ENCODE measurements at places on chromosomes 12 and 14.

GRCh38 chr12:79260923-79261322 lies 396.3 kb downstream of the SYT1 start:
- DNase-seq, result no peak

- no peak for DNase-seq
These were observed 86.0 kb upstream of the ATF1 start for GRCh38 chr12:50677858-50678257.

GRCh38 chr14:29459969-29460560 lies 467.6 kb downstream of the PRKD1 start:
- no peak for DNase-seq

DNA sequence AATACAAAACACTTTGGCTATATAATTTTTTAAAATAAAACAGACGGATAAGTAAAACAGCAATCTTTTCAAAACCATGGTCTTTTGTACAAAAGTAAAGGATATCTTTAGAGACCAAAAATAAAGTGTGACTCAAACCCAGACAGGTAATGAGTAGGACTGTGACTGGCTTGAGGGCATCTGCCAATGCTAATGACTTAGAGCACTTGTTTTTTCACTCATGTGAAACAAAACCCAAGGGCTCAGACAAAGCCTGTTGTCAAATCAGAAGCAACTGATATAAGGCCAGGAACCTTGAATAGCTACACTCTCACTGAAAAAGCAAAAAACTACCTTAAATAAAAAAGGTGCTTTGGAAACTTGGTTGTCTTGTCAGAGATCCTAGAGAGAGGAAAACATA lies 357.4 kb downstream of the TMEM117 start:
- DNase-seq, result no peak

DNA sequence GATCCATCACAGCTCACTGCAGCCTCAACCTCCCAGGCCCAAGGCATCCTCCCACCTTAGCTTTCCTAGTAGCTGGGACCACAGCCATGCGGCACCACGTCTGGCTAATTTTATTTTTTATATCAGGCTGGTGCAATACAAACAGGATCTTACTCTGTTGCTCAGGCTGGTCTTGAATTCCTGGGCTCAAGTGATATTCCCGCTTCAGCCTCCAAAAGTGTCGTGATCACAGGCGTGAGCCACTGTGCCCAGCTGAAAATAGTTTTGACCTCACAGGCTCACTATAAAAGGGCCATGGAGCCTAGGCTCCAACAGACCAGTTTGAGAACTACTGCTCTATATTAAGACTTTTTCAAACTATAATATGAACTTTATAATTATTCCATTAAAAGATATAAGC lies 37.3 kb downstream of the SNX6 start:
- no peak for DNase-seq

- DNase-seq, result no peak
These were observed 274.8 kb downstream of the DPF3 start for GRCh38 chr14:72619111-72619571.

DNA sequence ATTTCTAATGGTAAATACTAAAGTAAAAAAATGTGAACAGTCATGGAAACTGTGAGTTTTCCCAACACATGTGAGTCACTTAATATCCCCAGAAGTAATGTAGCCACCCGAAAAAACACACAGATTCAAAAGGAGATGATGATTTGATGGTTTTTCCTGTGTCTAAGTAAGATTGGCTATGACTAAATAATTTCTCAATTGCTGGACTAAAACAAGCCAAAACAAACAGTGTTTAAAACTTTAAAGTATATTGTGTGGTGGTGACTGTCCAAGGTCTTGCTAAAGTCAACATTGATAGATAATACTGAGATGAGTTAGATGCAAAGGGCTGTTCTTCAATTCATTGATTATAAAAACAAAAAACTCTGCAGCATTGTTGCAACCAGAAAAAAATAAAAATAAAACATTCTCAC lies 89.6 kb upstream of the SOX5 start:
- no peak for DNase-seq

- no peak for DNase-seq
These were observed 29.9 kb downstream of the TSPAN19 start for GRCh38 chr12:85006206-85006605.

- peak; percentile 25 for DNase-seq
These were observed 18.1 kb downstream of the ARPC3 start for GRCh38 chr12:110431957-110432587.

- no peak for DNase-seq
These were observed 3.6 kb upstream of the LGALS3 start for GRCh38 chr14:55125403-55125802.

DNA sequence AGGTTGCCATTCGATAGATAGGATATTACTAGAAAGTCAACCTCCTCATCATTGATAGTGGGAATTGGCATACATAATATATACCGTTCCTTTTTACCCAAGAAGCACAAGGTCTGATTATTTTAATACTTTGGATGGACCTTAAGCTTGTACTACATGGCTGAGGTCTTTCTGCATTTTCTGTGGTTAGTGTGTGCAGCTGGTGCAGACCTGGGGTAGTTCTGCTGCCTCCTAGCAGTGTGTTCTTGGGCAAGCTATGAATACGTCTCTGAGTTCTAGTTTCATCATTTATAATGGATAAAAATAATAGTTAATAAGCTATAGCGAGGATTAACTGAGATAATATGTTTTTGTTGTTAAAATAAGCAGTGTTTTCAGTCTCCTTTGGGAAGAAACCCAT lies 2.2 kb downstream of the ZDHHC17 start:
- DNase-seq, result no peak

GRCh38 chr12:56014205-56014604 lies 6.6 kb upstream of the IKZF4 start:
- DNase-seq, result no peak

- DNase-seq, result no peak
These were observed at the start of gene FLRT2 for GRCh38 chr14:85529803-85530574. Gene FLRT2, plus strand, starts transcription at chr14:85530144. Its CDS starts 91,371 bp downstream, at chr14:85621515.

DNA sequence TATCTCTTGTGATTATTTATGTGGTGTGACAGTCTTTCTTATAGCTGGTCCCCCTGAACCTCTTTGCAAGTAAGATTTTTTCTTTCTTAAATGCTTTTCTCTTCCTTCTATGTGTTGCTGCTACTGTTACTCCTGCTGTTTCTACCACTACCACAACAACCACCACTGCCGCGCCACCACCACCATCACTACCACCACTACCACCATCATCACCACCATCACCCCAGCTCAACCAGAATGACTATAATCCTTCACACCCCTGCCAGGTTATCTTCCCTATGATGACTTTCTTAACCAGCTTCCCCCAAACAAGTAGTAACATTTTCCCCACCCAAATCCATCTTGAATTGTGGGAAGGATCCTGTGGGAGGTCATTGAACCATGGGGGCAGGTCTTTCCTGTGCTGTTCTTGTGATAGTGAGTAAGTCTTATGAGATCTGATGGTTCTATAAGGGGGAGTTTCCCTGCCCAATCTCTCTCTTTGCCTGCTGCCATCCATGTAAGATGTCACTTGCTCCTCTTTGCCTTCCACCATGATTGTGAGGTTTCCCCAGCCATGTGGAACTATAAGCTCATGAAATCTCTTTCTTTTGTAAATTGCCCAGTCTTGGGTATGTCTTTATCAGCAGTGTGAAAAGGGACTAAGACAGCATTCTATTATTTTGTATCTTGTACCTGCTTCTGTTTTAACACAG lies 52.2 kb downstream of the CHST11 start:
- DNase-seq, result no peak

DNA sequence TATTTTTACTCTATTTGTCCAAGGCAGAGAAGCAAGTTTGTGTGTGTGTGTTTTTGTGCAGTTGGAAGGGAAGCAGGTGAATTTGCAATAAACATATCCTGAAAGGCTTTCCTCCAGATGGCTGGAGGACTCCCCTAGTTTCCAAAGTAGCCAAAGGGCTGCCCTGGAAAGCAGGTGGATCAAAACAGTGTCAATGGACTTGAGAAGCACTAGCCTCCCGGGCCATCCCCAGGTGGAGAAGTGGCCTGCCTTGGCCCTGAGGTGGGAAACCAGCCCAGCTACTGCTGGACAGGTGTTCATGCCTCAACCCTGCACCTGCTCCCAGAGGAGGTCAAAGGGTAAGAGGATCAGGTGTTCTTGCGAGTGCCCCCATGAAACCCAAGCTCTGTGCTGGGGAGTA lies 1046.9 kb downstream of the VRK1 start:
- DNase-seq, result no peak

GRCh38 chr12:2094597-2094996 lies 41.8 kb downstream of the CACNA1C start:
- DNase-seq, result no peak

DNA sequence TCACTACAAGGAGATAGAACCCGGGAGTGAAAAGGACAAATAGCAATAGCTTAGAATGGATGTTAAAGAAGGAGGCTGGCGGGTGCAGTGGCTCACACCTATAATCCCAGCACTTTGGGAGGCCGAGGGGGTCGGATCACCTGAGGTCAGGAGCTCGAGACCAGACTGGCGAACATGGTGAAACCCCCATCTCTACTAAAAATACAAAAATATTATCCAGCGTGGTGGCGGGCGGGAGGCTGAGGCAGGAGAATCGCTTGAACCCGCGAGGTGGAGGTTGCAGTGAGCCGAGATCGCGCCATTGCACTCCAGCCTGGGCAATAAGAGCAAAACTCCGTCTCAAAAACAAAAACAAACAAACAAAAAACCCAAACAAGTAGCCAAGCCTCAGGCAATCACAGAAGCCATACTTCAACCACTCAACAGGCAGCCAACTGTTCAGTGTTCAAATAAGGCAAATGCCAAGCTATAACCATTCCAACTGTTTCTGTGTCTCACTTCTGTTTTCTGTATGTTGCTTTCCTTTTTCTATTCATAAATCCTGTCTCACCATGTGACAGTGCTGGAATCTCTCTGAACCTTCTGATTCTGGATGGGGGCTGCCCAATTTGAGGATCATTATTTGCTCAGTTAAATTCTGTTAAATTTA lies 3.9 kb upstream of the SPTLC2 start:
- no peak for DNase-seq

DNA sequence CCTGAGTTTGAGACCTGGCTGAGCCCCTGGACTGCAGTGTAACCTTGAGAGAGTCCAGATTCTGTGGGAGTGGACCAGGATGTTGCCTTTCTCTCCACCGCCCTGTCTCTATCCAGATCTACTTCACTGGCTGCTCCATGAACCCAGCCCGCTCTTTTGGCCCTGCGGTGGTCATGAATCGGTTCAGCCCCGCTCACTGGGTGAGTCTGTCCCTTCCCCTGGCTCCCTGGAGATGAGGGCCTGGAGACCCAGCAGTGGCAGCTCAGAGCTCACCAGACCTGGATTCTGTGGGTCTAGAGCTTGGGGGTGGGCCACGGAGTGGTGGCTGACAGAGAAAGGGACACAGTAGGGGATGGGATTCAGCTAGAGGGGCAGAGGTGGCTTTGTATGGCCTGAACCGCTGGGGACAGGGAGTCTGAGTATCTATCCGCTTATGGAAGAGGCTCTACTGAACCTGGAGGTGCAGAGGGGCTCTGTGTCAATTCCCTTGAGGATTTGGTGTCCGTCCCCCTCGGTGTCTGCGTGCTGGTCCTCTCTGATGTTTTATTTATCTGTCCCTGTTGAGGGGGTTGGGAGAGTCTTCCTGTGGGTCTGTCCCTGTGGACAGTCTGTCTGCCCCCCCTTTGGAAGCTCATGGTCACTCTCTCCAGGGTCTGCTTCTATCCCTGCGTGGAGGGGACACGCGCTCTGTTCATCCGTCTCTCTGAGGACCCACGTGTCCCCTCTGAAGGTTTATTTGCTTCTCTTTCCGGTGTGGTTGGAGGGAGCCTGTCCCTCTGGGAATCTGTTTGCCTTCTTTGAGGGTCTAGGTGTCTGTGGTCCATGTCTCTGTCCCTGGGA lies 2.5 kb downstream of the AQP5 start:
- DNase-seq, result no peak

DNA sequence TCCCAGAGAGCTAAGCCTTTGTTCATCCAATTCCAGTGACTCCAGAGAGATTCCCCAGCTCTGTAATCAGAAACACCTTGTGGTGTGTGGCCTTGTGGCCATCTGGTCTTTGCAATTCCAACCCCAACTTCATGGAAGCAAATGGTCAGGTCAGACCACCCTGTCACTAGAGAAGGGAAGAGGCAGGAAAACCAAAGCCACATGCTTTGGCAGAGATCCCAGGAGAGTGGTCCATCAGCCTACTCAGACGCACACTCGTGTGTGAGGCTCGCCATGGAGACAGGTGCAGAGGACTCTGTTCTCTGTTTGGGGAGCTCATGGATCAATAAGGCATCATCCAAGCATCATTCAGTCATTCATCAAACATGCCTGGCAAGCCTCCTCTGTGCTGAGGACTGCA lies 46.2 kb upstream of the TUNAR start:
- DNase-seq, result no peak

- no peak for DNase-seq
These were observed 26.1 kb downstream of the TPCN1 start for GRCh38 chr12:113247123-113248050.

- no peak for DNase-seq
These were observed 50.4 kb downstream of the PSMA6 start for GRCh38 chr14:35342489-35343010.

- DNase-seq, result no peak
These were observed 9.1 kb upstream of the CARMIL3 start for GRCh38 chr14:24042746-24043145.

GRCh38 chr12:94078138-94078723 lies 70.1 kb upstream of the PLXNC1 start:
- no peak for DNase-seq

DNA sequence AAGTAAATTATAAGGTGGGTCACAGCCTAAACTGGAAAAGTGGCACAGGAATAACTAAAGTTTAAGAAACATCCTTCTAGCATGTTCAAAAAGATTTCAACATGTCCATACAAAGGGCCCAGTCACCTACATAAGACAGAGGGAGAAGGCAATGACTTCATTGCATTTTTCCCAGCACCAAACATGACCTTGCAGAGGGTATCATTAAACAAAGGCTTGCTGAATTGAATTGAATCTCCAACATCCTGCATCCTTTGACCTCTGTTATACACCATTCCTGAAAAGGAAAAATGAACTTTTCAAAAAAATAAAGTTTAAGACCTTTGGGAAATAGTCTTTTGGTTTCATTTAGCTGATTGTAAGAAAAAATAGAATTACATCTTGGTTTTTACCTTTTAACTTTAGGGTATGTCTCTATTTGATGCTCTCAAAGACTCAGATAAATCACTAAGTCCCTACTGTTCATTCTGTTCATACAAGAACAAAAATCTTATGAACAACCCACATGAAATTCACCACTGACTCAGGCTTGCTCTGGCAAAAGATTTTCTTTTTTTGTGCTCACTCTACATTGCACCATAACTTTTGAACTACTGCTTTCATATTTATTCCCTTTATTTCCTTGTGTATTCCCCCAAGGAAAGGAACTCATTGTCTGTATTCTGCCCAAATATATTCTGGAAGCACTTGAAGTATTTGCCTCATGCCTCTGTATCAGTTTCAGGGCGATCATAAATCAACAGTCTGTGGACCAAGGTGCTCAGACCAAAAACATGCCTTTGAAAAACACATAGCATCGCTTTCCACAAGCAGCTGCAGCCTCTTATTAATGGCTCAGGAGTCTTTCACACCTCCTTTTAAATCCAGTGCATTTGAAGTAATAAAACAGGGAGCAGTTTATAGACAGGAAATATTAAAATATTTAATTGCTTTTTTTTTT lies 121.7 kb downstream of the DUSP6 start:
- DNase-seq, result no peak

- no peak for DNase-seq
These were observed 9.4 kb upstream of the WNT5B start for GRCh38 chr12:1619587-1619986.

- no peak for DNase-seq
These were observed 40.0 kb upstream of the RHOJ start for GRCh38 chr14:63164108-63164683.

- DNase-seq, result no peak
These were observed 126.6 kb downstream of the CHST11 start for GRCh38 chr12:104583301-104583700.

GRCh38 chr14:25488961-25489360 lies 439.0 kb upstream of the STXBP6 start:
- DNase-seq, result no peak

GRCh38 chr12:125093681-125094330 lies 28.6 kb downstream of the AACS start:
- DNase-seq, result no peak

All from activated T-cell treated with anti-CD3 and anti-CD28 coated beads, Interleukin-2, amount 50 U/mL, for 1 hour (primary cell).